Camera-type eye (tissue), 1 donor: ENCODE measurements at places on chromosomes 2 and 18. TPM values are rescaled to one million over a fixed set of nuclear protein-coding genes. Genes with fewer than 3 reads are reported as not detected.

Gene EXOC6B
- 69.8 TPM for total RNA-seq

Gene IL36B
- total RNA-seq = not detected

Gene IL36RN
- total RNA-seq = 0.22 TPM

Gene FAM98A
- total RNA-seq = 72.3 TPM

Gene DCDC2C
- 1.6 TPM for total RNA-seq

Gene RTKN
- total RNA-seq = 28.9 TPM
